Caudate nucleus (tissue), 63 donors: ENCODE measurements at places on chromosomes 11 and 22.
A peak's percentile ranks its signal among the peaks of the same experiment; 100 is the strongest.

DNA sequence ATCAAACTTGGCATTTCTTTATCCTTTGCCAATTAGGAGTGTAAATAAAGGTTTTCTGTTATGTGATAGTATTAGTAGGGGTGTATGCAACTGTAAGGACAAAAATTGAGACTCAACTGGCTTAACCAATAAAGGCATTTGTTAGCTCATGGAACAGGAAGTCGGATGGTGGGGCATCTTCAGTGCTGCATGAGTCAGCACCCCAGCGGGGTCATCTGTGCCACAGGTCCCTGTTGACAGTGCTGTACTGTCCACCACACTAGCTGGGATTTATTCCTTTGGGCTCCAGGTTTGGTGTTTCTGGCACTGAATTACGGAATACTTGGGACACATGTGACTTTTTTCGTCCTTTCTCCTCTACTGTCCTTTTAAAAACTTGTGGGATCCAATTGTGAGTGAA lies 86.0 kb downstream of the PPP6R3 start:
- no peak for DNase-seq

DNA sequence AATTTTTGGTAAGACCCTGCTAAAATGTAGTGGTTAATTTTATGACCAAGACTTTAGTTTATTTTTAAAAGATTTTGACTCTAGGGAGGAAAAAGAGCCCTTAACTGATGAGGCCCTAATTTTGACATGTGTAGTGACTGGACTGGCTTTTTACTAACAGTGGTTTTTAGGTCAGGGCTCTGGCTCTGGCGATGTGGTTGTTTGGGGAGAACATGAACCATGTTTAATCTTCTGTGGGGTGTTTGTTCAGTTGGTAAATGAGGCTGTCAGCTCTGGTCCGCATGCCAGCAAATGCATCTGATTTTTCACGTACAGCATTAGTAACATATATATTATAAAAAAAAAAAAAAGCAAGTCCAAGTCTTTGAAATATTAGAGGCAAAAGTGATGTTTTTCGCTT lies 104.3 kb downstream of the EXT2 start:
- no peak for DNase-seq

GRCh38 chr22:43560651-43561050 lies 148.8 kb downstream of the MPPED1 start:
- no peak for DNase-seq

GRCh38 chr11:47923667-47924066 lies 56.7 kb upstream of the PTPRJ start:
- no peak for DNase-seq

DNA sequence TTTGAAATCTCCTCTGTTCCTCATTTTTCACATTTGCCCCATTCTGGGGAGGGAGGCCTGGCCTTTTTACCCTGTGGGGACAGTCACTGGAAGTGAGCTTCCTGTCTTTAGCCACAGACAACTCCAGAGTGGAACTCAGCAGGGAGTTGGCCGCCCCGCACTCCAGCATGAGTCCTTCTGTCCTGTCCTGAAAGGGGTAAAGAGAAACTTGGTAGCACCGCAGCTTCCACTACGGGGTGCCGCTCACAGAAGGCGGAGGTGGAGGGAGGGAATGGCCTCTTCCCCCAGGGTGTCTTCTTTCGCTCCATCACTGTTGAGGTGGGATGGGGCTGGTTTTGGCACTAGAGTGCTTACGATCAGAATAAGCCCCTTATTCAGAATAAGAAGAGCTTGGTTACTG lies 132.2 kb downstream of the ST3GAL4 start:
- DNase-seq = no peak

DNA sequence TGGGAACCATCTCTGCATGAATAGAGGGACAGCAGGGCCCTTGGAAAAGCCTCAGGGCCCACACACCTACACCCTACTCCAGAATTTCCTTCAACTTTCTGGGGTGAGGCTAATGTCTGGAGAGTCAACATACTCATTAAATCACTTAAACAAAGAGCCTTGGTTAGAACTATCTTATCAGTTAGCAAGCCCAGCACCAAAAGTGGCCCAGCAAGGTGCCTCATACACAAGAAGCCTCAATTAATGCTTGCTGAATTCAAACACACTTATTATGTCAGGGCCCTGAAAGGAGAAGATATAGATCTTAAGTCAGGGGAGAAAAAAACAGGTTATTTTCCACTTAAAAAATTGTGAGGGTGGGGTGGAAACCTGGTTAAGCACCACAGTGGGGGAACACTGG lies 61.4 kb downstream of the C11orf58 start:
- DNase-seq = no peak

DNA sequence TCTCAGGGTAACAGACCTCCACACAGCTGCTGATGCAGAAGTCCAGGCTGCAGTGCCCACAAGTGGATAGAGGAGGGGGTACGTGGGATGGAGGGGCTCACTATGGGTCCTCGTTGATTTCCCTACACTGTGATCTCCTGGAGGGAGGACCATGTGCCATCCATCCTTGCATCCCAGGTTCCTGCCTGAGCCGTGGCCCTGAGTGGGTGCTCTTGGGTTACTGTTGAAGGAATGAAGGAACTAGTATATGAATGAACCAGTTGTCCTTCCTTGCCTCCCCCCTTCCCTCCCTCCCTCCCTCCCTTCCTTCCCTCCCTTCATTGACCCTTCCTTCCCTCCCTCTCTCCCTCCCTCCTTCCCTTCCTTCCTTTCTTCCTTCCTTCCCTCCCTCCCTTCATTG lies 15.4 kb downstream of the APOBEC3B start:
- DNase-seq = no peak

GRCh38 chr11:14852571-14853177 lies 39.4 kb downstream of the CYP2R1 start:
- no peak for DNase-seq

GRCh38 chr11:119722281-119722794 lies 6.7 kb downstream of the NECTIN1 start:
- DNase-seq = no peak

- peak; percentile 24 for DNase-seq
Observed at GRCh38 chr22:33923660-33924246, 3.5 kb upstream of the LARGE1 start.

DNA sequence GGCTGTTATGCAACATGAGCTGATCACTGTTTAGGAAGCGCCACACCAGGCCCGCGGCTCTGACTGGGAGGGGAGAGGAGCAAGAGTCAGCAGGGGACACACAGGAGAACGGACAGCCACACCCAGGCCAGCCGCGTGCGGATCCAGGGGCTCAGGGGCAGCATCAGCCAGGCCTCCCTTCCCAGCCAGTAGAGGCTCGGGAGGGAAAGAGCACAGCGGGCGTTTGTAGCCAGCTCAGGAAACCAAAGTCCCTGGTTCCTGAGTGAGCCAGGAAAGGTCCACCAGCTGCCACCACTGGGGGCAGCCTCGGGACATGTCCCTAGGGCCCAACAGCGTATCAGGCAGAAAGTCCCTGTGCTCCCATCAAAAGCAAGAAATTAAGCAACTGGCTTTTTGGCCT lies 71.8 kb upstream of the PITPNB start:
- DNase-seq = no peak

DNA sequence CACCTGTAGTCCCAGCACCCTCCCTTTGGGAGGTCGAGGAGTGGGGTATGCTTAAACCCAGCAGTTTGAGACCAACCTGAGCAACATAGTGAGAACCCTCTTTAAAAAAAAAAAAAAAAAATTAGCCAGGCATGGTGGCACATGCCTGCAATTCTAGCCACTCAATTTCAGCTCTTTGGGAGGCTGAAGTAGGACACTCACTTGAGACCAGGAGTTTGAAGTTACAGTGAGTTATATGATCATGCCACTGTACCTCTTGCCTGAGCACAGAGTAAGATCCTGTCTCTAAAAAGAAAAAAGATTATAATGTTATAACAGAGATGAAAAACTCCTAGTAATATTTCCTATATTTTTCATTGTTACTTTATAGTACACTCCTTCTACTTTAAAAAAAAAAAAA lies 23.9 kb downstream of the PIK3C2A start:
- DNase-seq = no peak

- DNase-seq = no peak
Observed at GRCh38 chr22:44181033-44181911, 547 bp downstream of the PARVG start.

- no peak for DNase-seq
Observed at GRCh38 chr11:125226706-125227105, 62.2 kb downstream of the PKNOX2 start.

- no peak for DNase-seq
Observed at GRCh38 chr22:50535113-50535512, 5.3 kb upstream of the TYMP start.

- no peak for DNase-seq
Observed at GRCh38 chr11:330307-330693, 9.6 kb upstream of the IFITM3 start.

DNA sequence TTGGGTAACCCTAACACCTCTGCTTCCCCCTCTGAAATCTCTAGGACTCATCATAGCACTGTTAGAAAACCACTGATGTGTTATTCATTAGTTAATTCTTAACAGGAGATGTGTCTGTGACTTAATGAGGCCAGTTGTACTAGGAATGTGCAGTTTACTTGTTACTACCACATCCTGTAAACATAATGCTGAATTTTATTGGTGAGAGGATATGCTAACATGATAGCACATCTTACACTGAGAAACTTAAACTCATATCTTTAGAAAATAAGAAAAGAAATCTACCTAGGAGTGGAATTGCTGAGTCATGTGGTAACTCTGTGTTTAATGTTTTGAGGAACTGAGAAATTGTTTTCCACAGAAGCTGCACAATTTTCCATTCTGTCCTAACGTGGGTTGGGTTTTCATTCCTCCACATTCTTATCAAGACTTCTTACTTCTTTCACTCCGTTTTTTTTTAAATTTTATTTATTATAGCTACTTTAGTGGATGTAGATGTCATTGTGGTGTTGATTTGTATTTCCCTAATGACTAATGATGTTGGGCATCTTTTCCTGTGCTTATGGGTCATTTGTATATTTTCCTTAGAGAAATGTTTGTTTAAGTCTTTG lies 33.7 kb downstream of the RNF121 start:
- DNase-seq = no peak

- no peak for DNase-seq
Observed at GRCh38 chr22:37218399-37218770, 6.1 kb upstream of the SSTR3 start.

- DNase-seq = no peak
Observed at GRCh38 chr11:90428836-90429235, 206.0 kb upstream of the CHORDC1 start.

DNA sequence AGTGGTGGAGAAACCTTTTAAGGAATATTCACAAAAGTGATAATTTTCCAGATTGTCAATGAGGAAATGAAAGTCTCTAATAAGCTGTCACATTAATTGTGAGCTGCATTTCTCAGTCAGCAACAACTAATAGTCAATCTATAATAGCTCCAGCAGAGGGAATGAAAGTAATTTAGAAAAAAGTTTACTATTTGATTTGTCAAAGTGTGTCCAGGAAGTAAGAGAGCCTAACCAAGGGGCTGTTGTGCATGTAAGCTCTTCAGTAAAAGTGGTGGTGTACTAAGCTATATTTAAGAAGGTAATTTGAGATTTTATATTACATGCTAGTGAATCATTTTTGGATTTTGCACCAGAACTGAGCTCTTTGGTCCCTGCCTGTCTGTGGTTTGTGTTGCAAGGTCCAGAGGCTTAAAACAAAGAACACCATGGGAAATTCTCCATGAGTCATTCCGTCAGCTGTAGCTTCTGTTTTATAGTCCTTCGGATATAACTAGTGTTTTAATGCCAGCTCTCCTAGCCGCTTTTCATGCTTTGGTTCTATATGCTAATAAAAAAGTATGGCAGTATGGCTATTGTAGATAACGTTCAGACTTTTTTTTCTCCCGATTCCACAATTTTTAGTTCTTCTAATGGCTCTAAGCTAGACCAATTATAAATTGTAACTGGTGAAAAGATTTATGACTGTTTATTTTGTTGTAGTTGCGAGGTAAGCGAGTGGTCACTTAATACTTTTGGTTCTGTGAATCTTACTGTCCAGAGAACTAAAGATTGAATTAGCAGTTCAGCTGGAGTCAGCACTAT lies 64.6 kb downstream of the ARHGEF12 start:
- DNase-seq = no peak

GRCh38 chr22:40203572-40203971 lies 25.8 kb downstream of the TNRC6B start:
- DNase-seq = no peak

GRCh38 chr11:11425806-11426205 lies 72.8 kb upstream of the CSNK2A3 start:
- no peak for DNase-seq

DNA sequence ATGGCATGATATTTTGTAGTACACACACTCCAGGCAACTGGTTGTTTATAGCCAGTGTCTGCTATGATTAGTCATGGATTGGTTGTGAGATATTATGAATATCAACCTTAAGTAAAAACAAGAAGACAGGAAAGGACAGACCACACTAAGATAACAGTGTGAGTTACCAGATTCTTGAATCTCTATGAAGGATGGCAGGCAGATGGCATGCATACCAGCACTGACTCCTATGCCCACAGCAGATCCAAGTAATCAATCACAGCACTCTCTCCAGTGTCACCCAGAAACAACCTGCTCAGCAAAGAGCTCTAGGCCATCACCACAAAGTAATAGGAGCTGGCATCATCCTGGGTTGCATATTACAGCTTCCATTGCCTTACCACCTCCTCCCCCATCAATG lies 116.6 kb downstream of the GALNT18 start:
- DNase-seq = no peak

DNA sequence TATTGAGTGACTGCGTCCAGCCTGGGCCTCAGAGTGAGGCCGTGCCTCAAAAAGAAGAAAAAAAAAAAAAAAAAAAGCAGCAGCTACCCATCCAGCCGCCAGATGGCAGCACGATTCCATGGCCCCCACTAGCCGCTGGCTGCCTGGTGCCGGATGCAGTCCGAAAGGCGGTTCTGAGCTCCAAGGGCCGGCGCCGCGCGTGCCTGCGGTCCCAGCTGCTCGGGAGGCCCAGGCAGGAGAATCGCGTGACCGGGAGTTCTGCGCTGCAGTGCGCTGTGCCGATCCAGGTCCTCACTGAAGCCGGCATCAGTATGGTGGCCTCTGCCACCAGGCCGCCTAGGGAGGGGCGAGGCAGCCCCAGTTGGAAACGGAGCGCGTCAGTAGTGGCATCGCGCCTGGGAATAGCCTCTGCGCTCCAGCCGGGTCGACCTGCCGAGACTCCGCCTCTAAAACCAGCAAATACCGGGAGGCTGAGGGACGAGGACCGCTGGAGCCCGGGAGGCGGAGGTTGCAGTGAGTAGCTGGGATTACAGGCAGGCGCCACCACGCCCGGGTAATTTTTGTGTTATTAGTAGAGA lies 19.3 kb downstream of the SCARF2 start:
- peak; percentile 70 for DNase-seq

- DNase-seq = no peak
Observed at GRCh38 chr11:44519989-44520737, 45.3 kb upstream of the CD82 start.

- no peak for DNase-seq
Observed at GRCh38 chr11:17700991-17701390, 18.4 kb upstream of the MYOD1 start.

GRCh38 chr11:93648158-93648557 lies 13.3 kb upstream of the CEP295 start:
- no peak for DNase-seq

- no peak for DNase-seq
Observed at GRCh38 chr11:17164361-17165246, 43.2 kb downstream of the PIK3C2A start.
